ENCODE measurements at places on chromosomes 5 and 9.

DNA sequence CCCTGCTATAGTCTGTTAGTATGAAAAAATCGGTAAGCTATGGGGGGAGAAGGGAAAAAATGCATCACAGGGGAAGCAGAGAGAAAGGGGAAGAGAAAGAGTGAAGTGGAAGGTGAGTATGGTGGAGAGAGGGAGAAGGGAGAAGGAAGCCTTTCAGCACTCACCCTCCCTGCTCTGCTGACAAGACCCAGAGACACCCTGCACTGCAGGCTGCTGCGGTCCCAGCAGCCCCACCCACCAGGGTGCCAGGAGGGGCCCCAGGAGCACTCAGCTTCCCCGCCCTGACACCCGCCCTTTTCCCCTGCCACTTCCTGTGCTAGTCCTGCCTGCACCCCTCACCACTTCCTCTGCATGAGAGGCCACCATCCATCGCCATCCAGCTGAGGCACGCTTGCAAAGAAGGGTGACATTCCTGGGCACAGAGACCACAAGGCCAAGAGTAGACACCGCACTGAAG lies 12.7 kb downstream of the STK10 start:
- peak; percentile 71 for DNase-seq

DNA sequence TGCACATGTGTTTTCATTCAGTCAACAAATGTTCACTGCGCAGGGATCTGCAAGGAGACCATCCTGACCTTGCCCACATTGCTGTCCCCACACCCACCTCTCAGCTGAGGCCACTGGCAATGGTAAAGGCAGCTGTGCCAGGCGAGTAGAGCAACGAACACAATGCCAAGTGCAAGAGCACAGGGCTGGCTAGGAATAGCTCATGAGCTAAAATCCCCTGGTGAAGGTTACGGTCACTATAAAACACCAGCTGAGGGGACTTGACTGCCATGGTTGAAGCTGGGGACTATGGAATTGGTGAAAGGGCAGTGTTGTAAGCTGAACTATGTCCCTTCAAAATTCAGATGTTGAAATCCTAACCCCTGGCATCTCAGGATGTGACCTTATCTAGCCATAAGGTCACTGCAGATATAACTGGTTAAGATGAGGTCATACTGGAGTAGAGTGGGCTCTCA lies 96.1 kb downstream of the OTULIN start:
- no peak for DNase-seq

DNA sequence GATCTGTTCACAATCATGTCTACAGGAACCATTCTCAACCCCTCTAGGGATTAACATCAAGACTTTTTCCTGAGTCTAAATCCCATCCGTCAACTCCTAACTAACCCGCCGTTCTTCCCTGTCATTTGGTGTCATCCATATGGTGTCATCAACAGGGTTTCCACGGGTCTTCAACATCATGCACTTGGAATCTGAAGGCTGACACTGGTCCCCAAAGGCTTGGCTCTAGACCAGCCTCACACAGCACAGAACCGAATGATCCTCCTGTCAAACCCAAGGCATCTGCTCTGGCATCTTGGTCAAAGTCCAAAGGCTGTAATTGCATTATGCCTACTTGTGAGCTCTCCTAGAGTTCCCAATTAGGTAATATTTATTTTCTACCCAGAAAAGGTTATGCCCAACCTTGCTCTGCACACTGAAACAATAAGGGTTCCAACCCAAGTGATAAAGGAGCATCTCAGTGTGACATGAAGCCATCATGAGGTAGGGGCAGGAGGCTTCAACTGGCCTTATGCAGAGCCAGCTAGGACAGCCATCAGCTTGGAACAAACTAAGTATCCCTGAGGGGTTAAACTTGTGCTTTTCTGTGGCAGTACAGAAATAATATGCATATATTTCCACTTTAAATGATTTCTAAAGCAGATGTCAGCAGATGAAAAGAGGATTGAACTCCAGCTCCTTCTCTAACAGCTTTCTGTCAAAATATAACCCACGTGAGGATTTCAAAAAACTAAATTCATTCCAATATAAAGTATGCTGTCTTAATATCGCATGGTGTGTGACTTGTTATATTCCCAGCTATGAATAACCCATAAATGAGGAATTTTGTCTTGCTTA lies 13.9 kb downstream of the ENC1 start:
- no peak for DNase-seq

GRCh38 chr5:135705141-135705631 lies 126.4 kb upstream of the CXCL14 start:
- no peak for DNase-seq

- DNase-seq: no peak
Measured at GRCh38 chr9:104972242-104972866, 44.4 kb upstream of the ABCA1 start.

DNA sequence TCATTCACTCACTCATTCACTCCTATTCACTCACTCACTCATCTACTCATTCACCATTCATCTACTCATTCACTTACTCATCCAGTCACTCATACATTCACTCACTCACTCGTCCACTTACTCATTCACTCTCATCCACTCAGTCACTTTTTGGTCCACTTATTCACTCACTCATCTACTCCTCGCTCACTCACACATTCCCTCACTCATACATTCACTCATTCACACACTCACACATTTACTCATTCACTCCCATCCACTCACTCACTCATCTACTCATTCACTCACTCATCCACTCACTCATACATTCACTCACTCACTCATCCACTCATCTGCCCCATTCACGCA lies 27.7 kb downstream of the WNK2 start:
- DNase-seq: no peak

- DNase-seq: no peak
Measured at GRCh38 chr9:2215921-2216441, 200.8 kb downstream of the SMARCA2 start.

- DNase-seq: no peak
Measured at GRCh38 chr9:111035543-111036428, 2.5 kb downstream of the LPAR1 start.

DNA sequence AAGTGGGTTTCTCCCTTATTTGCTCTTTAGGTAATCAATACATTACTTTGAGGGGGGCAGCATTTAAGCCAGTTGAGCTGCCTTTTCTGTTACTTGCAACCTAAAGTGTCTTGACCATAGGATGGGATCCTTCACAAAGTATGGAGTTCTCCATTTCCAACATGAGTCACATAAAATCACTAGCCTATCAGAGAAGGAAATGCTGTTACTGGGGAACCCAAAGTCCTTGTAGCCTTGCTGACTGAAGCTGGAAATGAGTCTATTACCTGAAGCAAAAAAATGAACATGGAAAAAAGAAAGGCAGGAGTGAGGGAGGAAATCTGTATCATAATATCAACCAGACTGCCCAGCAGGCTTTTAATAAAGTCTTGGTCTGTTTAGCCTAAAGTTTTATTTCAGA lies 42.8 kb upstream of the SLIT3 start:
- DNase-seq: no peak

All from activated naive CD8-positive, alpha-beta T cell treated with anti-CD3 and anti-CD28 coated beads, Interleukin-2, amount 50 U/mL, for 16 hours (primary cell).